Calu3 (cell line): ENCODE measurements at places on chromosomes 5 and 9.
A peak's percentile ranks its signal among the peaks of the same experiment; 100 is the strongest.

DNA sequence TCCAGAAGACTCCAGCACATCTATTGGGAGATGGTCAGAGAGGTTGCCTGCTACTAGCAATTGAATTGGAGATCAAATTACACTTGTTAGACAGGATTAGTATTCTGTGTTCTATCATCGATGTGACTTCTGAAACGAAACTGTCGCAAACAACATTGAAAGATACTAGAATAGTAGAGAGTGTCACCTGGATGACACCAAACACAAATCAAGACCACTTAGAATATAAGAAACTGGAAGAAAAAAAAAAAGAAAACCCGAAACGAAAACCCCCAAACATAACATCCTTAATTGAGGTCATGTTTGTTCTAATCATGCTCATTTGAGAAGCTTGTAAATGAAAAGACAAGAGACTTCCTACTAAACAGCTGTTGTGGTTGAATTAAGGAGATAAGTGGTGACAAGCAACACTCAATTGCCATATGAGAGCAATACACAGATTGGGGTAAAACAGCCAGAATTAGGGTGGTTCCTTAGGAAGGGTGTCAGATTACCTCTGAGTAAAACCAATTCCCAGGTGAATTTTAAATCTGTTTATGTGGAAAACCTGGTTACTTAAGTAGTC is 97.6 kb downstream of the BASP1 start:
- DNase-seq: no peak

- DNase-seq: no peak
These were observed 141.1 kb upstream of the SMIM23 start for GRCh38 chr5:171644536-171644935.

DNA sequence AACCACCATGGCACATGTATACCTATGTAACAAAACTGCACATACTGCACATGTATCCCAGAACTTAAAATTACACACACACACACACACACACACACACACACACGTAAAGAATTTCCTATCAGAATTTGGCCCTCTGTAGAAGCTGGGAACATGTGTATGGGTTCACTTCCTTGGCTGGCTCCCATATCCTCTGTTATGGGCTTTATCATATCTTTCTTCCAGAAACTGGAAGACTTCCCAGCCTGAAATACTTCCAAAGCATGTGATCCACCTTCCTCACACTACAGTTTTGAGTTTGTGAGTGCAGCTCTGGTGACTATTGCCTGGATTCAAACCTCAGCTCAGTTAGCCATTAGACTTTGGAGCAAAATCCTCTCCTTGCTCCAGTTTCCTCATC is 78.6 kb upstream of the GDNF start:
- no peak for DNase-seq

GRCh38 chr5:179371121-179371510 is 25.9 kb upstream of the ADAMTS2 start:
- no peak for DNase-seq

DNA sequence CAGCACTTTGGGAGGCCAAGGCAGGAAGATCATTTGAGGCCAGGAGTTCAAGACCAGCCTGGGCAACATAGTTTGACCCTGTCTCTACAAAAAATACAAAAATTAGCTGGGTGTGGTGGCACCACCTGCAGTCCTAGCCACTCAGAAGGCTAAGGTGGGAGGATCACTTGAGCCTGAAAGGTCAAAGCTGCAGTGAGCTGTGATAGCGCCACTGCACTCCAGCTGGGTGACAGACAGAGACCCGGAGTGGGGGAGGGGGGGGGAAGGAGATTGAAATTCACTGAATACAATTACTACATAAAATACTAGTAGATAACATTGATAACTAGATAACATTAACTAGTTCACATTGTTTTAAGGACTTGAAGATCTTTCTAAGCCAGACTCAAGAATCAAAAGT is 345.6 kb downstream of the BNC2 start:
- no peak for DNase-seq

- no peak for DNase-seq
These were observed 15.7 kb downstream of the NACC2 start for GRCh38 chr9:136079211-136079915.

DNA sequence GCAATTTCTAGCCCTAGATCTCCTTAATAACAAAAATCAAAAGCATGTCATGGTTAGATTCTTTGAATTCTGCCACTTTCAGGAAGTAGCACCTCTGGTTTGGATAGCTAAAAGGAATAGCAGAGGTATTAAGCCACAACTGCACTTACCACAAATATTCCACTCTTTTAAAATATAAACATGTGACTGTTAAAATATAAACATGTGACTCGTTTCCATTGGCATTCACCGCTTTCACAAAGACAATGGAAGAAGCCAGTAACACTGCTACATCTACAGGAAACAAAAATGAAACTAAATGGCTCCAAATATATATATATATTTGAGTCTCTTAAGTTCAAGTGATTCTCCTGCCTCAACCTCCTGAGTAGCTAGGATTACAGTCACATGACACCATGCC is 222.9 kb downstream of the ARL15 start:
- no peak for DNase-seq

GRCh38 chr9:105242557-105242956 is 1.9 kb upstream of the SLC44A1 start:
- no peak for DNase-seq

DNA sequence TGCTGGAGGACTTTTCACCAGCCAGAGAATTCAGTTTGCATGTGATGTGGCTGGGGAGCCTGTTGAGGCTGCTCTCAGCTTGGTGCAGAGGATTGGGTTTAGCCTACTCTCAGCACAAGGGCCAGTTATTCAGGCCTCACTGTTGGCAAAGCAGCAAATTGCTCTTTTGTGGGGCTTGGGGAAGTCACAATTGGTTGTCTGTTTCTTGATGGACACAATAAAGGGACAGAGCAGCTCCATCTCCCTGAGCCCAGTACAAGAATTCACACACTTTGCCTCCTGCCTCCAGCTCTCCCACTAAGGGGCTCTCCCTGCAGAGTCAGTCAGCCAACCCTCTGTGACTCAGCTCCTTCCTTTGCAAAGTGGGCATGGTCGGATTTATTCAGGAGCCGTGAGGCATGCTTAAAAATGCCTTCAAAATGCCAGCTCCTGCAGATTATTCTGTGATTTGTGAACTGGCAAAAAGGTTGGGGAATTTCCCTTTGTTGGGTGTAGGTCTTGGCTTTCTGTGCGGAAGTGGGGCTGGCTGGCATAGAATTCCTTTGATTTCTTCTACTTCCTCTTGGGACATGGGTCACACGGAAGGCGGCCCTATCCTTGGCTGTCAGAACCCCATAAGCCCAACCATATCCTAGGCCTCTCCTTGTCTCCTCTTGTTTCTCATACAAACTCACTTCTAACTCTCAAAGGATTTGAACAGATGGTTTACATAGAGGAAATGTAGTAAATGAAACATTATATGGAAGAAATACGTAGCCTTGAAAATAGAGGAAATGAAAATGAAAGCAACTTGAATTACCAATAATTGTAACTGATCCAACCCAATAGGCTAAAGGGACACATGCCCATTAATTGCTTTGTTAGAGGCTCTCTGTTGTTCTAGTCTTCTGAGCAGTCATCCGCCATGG is 118.7 kb upstream of the CD180 start:
- peak; percentile 50 for DNase-seq

- DNase-seq: no peak
These were observed 45.0 kb downstream of the MRPL36 start for GRCh38 chr5:1754531-1755220.

- no peak for DNase-seq
These were observed 18.0 kb downstream of the NR5A1 start for GRCh38 chr9:124489222-124489621.
